CD4-positive, alpha-beta T cell treated with Interleukin-6 for 4 hours (primary cell): ENCODE measurements at places on chromosomes 5 and 9.

GRCh38 chr9:132447346-132447745 is 37.3 kb downstream of the CFAP77 start:
- DNase-seq, result no peak

- no peak for DNase-seq
These were observed 149.5 kb downstream of the ADAMTSL1 start for GRCh38 chr9:18623221-18624079.

- no peak for DNase-seq
These were observed 30.4 kb downstream of the IRF1 start for GRCh38 chr5:132459983-132460838.

GRCh38 chr9:13491138-13491492 is 211.6 kb upstream of the MPDZ start:
- no peak for DNase-seq

GRCh38 chr5:6392561-6392960 is 14.2 kb upstream of the MED10 start:
- no peak for DNase-seq

DNA sequence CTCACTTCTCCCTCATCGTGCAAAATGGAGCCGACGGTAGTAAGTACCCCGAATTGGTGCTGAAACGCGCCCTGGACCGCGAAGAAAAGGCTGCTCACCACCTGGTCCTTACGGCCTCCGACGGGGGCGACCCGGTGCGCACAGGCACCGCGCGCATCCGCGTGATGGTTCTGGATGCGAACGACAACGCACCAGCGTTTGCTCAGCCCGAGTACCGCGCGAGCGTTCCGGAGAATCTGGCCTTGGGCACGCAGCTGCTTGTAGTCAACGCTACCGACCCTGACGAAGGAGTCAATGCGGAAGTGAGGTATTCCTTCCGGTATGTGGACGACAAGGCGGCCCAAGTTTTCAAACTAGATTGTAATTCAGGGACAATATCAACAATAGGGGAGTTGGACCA is 979 bp downstream of the PCDHGA12 start:
- DNase-seq, result no peak

DNA sequence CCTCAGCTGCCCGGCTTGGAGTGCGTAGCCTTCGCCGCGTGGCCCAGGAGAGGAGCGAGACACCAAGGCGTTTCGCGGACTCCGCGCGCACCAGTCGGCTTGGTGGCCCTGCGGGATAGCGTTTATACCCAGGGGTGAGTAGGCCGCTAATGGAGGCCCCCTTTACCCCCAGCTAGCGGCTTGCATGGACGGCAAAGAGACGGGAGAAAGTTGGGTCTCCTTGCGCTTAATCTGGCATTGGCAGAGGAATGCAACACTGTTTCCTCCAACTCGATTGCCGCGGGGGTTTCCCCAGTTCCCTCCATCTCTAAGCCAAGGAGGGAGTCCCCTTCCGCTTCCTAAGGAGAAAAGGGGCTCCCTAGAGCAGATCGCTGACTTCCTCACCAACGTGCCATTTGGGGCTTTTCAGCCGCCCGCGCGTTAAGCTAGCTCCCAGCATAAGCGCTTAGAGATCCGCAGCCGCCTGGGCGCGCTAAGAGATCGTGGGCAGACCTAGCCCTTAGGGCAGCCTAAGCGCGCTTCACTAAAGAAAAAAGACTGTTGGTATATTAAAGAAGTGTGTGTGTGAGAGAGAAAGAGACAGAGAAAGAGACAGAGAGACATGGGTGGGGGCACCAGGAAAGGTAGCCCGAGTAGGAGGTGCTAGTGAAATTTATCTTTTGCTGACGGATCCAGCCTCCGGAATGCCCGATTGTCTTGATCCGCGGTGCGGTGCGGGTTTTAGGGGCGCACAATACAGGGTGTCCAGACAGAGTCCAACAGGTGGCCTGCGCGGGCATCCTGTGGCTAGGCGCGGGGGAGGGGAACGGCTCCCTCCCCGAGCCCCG is 597.9 kb upstream of the SGCD start:
- no peak for DNase-seq

- no peak for DNase-seq
These were observed 220.7 kb upstream of the MSX2 start for GRCh38 chr5:174503461-174504265.

DNA sequence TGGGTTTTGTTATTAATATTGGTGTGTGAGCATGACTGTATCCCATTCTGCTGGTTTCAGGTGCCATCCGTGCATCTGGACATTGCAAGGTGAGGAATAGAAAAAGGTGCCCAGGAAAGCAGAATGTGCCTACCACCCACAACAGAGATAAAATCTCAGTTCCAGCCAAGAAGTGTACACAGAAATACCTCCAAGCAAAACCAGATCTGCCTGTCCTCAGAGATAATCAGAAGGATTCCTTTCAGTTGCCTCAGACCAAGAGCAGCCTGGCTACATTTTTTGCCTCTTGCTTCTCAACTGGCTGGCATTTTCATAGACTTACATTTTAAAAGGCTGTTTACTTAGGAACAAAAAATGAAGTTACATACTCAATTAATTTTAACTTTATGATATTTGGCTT is 12.1 kb upstream of the ABLIM3 start:
- DNase-seq, result no peak

DNA sequence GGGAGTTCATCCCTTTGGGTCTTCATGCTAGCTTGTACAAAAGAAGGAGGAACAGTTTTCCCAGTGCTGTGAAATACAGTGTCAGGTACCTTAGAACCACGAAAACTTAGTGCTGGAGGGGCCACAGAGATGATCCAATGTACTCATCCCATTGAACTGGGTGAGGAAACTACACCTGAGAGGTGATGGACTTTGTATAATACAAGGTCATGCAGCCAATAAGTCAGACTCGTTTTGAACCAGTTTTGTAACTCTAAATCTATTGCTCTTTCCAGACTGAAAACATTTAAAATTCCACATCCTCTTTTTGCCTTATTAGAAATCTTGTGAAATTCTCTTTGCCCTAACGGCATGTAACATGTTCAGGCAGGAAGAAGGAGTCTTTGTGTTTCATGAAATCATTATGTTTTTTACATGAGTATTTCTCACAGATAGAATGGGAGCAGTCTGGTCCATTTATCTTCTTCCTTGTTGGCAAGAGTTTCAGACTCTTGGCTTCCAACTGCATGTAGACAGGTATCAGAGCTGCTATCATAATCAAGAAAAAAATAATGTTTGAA is 146.8 kb upstream of the FBXL7 start:
- no peak for DNase-seq
